ENCODE measurements at places on chromosomes 11 and 22.
A peak's percentile ranks its signal among the peaks of the same experiment; 100 is the strongest.

DNA sequence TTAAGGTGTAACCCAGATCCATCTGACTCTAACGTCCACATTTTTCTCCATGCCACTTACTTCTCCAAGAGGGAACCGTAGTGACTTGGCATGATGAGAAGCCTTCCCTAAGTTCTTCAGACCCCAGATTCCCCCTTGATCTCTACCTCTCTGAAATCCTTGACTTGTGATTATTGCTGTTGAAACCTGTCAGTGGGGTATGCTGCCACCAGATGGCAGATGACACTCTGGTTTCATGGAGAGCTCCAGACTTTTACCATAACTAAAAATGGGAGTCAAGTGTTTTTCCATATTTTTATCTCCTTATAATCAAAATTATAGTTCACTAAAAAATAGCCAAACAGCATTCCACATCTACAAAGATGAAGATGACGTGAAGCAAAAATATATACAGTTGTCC lies 504.2 kb downstream of the SOX6 start:
- ATAC-seq: no peak

GRCh38 chr11:114762408-114762807 lies 84.1 kb downstream of the NXPE2 start:
- no peak for ATAC-seq

- no peak for ATAC-seq
Measured at GRCh38 chr11:123330071-123330470, 100.0 kb upstream of the GRAMD1B start.

DNA sequence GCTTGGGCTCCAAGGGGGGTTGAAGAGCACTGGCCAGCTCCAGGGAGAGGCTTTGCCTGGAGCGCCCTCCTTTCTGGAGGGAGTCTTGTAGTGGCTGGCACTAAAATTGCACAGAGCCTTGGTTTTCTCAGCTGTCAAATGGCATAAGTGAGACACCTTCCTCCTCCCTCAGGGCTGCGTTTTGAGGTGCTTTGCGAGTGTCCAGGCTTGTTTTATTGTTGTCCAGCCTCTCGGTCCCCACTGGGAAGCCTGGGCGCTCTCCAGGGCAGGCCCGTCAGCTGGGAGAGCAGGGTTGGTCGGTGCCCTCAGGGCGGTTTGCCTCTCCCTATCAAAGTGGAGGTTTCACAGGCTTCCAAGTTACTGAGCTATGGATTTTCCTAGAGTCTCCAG lies 149.3 kb upstream of the B3GAT1 start:
- no peak for ATAC-seq

GRCh38 chr11:86703987-86704386 lies 31.6 kb upstream of the ME3 start:
- no peak for ATAC-seq

DNA sequence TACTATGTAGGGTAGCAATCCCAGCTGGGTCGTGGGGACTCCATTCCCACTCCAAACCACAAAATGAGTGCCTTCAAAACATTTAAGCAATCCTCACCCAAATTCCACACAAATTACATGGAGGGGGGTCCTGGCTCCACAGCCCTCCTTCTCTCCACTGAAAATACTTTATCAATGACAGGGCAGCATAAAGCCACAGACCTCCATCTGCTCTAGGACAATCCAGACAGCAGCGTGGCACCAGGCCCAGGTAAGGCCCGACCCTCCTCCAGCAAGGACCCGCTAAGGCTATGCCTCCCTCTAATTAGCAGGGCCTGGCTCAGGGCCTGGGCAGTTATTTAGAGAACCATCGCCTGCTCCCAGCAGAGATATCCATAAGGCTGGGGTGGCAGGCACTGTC lies at the start of gene PANX3:
Gene PANX3, plus strand, starts transcription at position 365 of the 400 bp plus-strand sequence. CDS start 129 bp downstream, outside the sequence.
- no peak for ATAC-seq

DNA sequence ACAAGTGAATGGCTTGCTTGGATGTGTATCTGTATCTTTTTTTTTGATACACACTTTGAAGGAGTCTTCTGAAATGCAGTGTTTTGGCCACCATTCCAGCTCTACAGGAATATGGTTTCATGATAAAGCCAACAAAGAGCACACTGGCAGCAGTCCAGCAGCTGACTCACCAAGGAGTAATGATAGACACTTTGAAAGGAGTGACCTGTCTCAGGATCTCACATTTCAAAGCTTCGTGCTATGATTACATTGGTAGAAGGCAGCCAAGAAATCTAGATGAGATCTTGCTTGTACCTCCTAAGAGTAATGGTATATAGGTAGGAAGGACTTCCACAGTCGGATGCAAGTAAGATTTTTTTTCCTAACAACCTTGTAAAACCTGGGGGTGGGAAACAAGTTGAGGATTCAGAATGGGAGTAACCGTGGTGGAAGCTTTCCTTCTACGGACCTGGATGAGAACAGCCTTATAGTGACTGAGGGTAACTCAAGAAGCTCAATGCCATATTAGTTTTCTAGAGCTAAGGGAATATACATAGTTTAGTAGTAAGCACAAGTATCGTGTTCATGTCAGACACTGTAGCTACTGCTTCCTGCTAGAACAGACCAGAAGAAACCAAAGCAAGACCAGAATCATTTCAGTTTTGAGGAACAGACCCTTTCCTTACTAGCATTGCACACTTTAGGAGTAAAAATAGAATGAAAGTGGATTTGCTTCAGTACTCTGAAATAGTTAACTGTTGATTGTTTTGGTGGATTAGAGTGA lies 25.0 kb downstream of the MTMR3 start:
- peak; percentile 21 for ATAC-seq

DNA sequence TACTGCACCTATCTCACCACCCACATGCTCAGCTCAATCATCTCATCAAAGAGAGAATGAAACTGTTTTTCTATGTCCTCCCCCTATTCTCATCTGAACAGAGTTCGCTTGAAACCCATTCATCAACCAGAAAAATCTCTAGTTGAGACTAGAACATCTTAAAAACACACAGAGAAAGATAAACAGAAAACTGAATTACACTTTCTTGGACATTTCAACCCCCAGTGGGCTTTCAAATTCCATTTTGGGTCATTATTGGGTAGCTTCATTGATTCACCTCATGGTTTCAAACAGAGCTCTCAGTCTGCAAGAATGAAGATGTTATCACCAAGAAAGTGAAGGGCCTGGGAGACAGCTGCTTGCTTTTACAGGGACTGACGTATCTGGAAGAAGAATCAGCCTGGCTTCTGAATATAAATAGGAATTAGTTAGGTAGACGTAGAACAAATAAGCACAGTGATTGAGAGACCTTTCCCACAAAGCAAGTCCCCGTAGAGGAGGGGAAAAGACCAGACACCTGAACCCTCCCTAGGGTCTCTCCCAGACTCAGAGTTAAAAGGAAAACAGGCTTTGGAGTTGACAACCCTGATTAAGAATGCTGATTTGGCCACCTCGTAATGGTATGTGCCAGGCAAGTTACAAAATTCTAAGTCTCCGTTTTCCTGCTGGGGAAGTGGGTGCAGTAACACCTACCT lies 155.7 kb downstream of the BBOX1 start:
- no peak for ATAC-seq

- no peak for ATAC-seq
Measured at GRCh38 chr11:65309006-65309405, 5.7 kb upstream of the CDC42EP2 start.

- ATAC-seq: peak; percentile 80
Measured at GRCh38 chr11:3642071-3642951, 519 bp upstream of the ART5 start.

- no peak for ATAC-seq
Measured at GRCh38 chr11:71459076-71459766, 6.2 kb downstream of the NADSYN1 start.

- no peak for ATAC-seq
Measured at GRCh38 chr11:119130662-119131061, 9.3 kb downstream of the HINFP start.

GRCh38 chr11:40252236-40252635 lies 1207.2 kb downstream of the LRRC4C start:
- no peak for ATAC-seq

- ATAC-seq: no peak
Measured at GRCh38 chr11:119298726-119299125, 18.2 kb downstream of the MCAM start.

DNA sequence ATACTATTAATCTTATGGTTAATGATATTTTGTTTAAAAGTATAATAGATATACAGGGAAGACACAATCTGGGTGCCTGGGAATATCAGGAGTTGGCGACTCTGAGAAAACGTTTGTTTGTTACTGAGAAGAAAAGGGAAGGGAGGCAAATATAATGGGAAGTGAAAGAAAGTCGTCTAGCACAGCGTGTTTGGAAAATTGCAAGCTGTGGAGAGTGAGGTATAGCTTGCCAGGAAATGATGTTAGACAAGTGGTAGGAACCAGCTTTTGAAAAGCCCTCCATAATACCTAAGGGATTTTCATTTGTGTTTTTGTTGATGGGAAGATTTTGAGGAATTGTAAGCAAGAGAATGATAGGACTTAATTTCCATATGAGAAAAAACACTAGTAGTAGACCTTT lies 322.2 kb downstream of the LUZP2 start:
- no peak for ATAC-seq

DNA sequence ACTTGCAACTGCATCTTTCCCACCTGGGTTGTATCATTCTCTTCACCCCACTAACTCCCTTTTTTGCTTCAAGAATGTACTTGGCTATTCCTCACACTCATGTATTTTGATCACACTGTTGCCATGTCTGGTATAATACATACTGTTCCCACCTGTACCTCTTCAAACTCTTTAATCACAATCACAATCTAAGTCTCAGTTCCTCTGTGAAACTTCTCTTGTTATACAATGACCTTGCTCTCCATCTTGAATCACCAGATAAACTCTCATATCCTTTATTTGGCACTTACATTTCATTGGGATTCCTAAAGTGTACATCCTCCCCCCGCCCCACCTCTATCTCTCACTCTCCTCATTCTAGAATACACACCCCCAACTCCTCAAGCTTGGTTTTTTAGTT lies 516.0 kb upstream of the CHORDC1 start:
- no peak for ATAC-seq

DNA sequence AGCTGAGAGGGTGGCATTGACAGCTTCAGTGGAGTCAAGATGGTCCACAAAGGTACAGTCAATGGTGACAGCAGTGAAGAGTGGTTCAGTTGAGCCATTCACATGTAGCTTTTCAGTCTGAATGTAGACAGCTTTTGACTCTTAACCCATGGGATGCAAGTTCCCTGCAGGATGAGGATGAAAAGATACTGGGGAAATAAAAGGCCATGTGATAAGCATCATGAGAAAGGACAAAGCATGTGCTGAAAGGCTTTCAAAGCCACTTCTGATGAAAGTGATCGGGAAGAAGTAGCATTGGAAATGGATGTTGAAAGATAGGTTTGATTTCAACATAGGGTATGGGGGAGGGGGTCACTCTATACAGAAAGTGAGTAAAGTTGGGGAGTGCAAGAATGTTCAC lies 182.9 kb downstream of the ETS1 start:
- no peak for ATAC-seq

DNA sequence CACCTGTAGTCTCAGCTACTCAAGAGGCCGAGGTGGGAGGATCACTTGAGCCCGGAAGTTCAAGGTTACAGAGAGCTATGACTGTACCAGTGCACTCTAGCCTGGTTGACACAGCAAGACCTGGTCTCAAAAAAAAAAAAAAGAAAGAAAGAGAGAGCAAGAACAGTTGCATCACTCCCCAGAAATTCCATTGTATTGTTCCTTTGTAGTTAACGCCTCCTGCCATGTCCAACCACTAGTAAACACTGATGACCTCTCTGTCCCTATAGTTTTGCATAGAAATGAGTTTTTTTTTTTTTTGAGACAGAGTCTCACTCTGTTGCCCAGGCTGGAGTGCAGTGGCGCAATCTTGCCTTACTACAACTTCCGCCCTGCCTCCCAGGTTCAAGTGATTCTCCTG lies 10.8 kb downstream of the PATL1 start:
- no peak for ATAC-seq

- ATAC-seq: no peak
Measured at GRCh38 chr22:20166703-20167102, 15.8 kb upstream of the CCDC188 start.

DNA sequence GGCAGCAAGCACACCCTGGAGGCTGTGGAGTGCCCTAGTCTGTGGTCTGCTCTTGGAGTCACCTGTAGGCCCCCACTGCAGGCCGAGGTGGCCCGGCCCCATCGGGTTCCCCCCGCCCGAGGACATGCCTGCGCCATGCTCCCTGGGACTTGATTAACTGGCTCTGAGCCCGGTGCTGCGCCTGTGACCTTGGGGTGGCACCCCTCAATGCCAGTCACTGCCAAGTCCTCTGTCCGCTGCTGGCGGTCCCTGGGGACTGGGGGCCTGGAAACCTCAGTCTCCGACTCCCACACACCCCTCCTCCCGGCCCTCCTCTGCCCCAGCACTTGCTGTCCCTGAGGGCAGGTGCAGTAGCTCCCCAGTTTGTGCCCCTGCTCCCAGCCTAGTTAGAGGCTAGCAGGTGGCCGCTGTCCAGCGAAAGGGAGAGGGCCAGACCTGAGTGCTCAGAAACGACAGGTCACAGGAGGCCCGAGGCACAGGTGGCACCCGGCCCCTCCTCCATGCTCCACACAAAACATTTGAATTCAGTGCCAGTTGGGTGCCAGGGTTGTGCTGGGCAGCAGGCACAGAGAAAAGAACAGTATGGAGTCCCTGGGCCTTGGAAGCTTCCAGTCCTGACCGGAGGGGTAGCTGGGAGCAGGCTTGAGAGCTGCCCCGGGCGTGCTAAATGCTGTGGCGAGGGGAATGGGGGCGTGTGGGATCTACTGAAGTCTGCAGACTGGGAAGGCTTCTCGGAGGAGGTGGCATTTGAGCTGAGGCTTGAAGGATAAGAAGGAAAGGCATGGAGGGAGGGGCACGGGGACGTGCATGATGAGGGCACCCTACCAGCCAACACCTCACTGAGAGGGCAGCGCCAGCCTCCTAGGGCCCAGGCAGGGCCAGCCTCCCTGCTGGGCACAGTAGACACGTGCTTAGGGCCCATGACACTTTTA lies 16.4 kb upstream of the FLRT1 start:
- ATAC-seq: no peak

DNA sequence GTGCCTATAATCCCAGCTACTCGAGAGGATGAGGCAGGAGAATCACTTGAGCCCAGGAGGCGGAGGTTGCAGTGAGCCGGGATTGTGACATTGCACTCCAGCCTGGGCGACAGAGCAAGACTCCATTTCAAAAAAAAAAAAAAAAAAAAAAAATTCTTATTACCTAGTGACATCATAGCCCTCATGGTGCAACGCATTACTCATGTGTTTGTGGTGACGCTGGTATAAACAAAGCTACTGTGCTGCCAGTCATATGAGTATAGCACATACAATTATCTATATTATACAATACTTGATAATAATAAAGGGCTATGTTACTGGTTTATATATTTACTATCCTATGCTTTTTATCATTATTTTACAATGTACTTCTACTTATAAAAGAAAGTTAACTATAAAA lies 41.2 kb downstream of the OR2AT4 start:
- ATAC-seq: peak; percentile 25

GRCh38 chr11:67282155-67282875 lies 6.8 kb upstream of the ANKRD13D start:
- ATAC-seq: no peak
